ENCODE measurements at places on chromosomes 13 and 19.

GRCh38 chr19:45560686-45561085, 23.9 kb downstream of the OPA3 start:
- no peak for DNase-seq

DNA sequence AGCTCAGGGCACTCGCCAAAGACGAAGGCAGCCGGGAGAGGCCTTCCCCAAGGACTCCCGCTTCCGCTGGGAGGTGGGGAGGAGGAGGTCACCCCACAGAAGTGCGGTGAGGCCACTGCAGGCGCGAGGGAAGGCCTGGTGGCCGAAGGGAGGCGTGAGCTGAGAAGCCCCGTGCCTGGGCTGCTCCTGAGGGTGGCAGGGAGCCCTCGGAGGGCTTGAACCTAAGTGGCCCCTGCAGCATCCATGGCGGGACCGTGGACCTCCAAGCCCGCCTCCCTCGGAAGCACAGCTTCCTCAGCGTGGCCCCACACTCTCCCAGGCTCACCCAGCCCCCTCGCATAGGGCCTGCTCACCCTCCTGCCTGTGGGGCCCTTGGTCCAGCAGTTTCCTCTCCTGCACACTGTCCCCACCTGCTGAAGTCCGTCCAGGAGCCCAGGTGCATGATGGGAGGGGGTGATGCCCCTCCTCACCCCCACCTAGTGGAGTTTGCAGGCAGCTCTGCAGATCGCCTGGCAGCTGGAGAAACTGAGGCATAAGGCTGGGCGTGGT, 25.9 kb downstream of the EFNA2 start:
- DNase-seq, result no peak

DNA sequence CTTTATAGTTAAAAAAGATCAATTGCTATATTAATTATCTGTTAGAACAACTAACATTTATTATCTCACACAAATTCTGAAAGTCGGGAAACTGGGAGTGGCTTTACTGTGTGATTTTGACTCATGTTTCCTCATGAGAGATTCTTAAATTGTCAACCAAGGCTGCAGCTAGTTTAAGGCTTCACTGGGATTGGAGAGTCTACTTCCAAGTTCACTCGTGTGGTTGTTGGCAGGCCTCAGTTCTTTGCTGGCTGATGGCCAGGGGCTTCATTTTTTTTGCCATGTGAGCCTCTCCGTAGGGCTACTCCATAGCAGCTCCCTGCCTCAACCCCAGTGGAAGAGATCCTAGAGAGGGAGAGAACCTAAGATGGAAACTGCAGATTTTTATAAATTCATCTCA, 24.5 kb upstream of the LPAR6 start:
- DNase-seq, result no peak

- no peak for DNase-seq
Measured at GRCh38 chr19:40811478-40812341, 12.7 kb downstream of the EGLN2 start.

GRCh38 chr19:2529473-2529918, 53.6 kb downstream of the GADD45B start:
- no peak for DNase-seq

GRCh38 chr13:49410006-49410405, 33.9 kb downstream of the CAB39L start:
- no peak for DNase-seq

GRCh38 chr13:21032656-21033055, 28.7 kb downstream of the LATS2 start:
- no peak for DNase-seq

DNA sequence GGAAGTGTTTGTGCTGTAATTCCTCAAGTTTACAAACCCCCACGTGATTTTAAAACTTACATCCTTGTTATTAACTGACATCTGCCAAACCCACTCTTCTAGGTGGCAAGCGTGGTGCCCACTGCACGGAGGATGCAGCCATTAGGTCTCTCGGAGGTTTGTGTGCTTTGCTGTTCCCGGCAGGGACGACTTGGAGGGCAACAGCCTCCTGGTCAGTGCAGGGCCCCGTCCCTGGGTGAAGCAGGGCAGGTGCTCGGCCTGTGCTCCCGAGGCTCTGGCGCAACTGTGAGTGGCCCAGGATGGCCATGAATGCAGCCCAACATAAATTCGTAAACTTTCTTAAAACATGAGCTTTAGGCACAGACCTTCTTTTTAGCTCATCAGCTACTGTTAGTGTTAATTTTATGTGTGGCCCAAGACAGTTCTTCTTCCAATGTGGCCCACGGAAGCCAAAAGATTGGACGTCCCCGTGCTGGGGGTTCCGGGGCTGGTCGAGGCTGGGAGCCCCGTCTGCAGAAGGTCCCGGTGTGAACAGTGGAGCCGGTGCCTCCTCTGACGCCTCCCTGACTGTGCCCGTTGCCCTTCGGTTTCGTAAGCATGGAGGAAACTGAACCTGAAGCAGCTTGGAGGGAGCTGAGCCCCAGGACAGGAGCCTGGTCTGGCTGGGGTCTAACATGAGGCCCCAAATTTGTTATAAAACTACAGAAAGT, 11.9 kb downstream of the GAS6 start:
- DNase-seq, result no peak

DNA sequence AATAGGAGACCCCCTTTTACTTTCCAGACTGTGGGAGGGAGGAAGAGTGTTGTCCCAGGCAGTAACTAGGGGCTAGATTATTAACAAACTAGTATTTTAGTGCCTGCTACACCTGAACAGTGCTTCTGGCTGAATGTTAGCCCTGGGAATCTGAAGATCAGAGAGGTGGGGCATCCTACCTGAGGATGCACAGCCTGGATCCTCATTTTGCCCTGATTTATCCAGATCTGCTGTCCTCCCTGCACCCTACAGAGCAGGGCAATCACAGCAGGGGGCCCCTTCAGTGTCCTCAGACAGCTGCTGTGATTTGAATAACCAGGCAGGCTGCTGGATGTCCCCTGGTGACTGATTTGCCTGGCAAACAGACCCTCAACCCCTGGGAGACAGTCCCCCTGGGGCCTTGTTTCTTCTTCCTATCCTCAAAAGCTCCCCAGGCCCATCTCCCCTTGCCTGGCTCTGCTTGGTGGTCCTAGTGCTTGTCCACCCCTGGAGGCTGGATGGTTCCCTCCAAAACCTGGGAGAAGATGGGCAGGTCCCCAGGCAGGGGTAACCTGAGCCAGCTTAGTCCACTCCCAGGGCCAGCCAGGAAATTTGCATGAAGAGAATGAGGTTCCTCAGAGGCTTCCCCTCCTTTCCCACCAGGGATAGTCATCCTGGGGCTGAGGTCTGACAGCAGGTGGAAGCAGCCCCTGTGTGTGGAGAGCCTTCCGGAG, at the start of gene OVOL3:
Gene OVOL3 (plus strand): TSS at position 657 of the 713 bp plus-strand sequence. CDS start 60 bp downstream, outside the sequence.
- no peak for DNase-seq
